ENCODE measurements at places on chromosomes 11 and 22. TPM values are rescaled to one million over a fixed set of nuclear protein-coding genes. Genes with fewer than 3 reads are reported as not detected.

Gene TBC1D10A
- total RNA-seq, result 27.9 TPM

Gene IGLL5
- total RNA-seq, result not detected

DNA sequence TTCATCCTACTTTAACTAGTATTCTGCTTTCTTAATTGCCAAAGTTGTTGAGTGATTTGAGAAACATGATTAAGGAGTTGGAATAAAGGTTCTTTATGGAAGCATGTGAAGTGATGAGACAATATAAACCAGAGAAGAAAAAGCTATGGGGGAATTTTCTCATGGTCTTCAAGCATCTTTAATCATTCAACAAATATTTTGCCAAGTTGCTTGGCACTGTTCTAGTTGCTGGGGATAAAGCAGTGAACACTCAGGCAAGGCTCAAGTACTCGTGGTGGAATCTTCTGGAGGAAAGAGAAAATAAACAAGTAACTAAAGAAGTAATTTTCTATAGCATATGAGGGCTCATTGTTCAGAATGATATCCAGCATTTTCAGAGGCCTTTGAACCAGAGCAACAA is 9.2 kb upstream of the PIWIL4 start:
- H3K4me3 ChIP-seq, result no peak overlapping the region
- no peaks in the 10 kb centered on the region for H3K4me1 ChIP-seq
- DNase-seq, result no peak
- no peaks in the 10 kb centered on the region for H3K36me3 ChIP-seq
- H3K27me3 ChIP-seq, result no peaks in the 10 kb centered on the region

DNA sequence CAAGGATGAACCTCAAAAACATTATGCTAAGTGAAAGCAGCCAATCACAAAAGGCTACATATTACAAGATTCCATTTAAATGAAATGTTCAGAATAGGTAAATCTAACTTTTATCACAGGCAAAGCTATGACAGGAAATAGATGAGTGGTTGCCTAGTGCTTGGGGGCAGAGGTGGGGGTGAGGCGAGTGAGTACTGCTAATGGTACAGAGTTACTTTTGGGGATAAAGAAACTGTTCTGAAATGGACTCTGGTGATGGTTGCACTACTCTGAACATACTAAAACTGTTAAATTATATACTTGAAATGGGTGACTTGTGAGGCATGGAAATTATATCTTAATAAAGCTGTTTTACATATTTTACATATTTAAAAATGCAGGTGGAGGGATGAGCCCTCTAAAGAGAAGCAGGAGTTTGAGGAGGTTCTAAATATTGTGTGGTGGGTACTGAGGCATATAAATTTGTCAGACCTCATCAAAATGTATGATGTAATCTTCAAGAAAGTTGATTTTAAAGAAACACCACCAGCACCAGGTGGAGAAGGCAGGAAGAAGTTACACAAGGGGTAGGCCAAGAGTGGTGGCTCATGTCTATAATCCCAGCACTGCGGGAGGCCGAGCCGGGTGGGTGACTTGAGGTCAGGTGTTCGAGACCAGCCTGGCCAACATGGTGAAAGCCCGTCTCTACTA is 3.6 kb downstream of the SLC43A1 start:
- H3K4me3 ChIP-seq, result no peak overlapping the region
- no peaks in the 10 kb centered on the region for H3K27me3 ChIP-seq
- no peak for DNase-seq
- H3K36me3 ChIP-seq, result no peaks in the 10 kb centered on the region

Gene GRK2
- total RNA-seq, result 211 TPM

- DNase-seq, result no peak
- no peaks in the 10 kb centered on the region for H3K27me3 ChIP-seq
- no peak overlapping the region for H3K27ac ChIP-seq
- no peaks in the 10 kb centered on the region for H3K36me3 ChIP-seq
- H3K4me3 ChIP-seq, result no peak overlapping the region
Measured at GRCh38 chr11:20536784-20537183, 62.6 kb upstream of the SLC6A5 start.
